Occipital lobe (tissue), 3 donors: ENCODE measurements at places on chromosomes 1 and 21. TPM values are rescaled to one million over a fixed set of nuclear protein-coding genes. Genes with fewer than 3 reads are reported as not detected.

The KCNJ6 gene
- total RNA-seq: 5.3 TPM

The OR2L5 gene
- total RNA-seq: 0.62 TPM

The LENEP gene
- total RNA-seq: 2.7 TPM

The ATP5PB gene
- total RNA-seq: 170 TPM
